ENCODE measurements at places on chromosomes 7 and 10. TPM values are rescaled to one million over a fixed set of nuclear protein-coding genes. Genes with fewer than 3 reads are reported as not detected.

The ATP6V1F gene
- 101 TPM for total RNA-seq

The SUPV3L1 gene
- 30.8 TPM for total RNA-seq

The UBE2H gene
- total RNA-seq, result 102 TPM

The GIMAP1 gene
- 0.03 TPM for total RNA-seq

The REPIN1 gene
- 43.4 TPM for total RNA-seq

The EXOC4 gene
- total RNA-seq, result 151 TPM

The WEE2 gene
- total RNA-seq, result not detected

The CACNB2 gene
- total RNA-seq, result 0.20 TPM

The SLC13A1 gene
- not detected for total RNA-seq

The LDB3 gene
- total RNA-seq, result 0.96 TPM

The SPAM1 gene
- total RNA-seq, result not detected

The AKR1C1 gene
- 79.3 TPM for total RNA-seq

The GRID1 gene
- total RNA-seq, result 0.46 TPM

The CALHM1 gene
- not detected for total RNA-seq

The TYW1B gene
- total RNA-seq, result 1.5 TPM

The ITIH5 gene
- 3.6 TPM for total RNA-seq

The ADAM8 gene
- total RNA-seq, result 2.7 TPM

The SUGCT gene
- total RNA-seq, result 8.4 TPM

The SLC26A5 gene
- not detected for total RNA-seq

The GPR146 gene
- total RNA-seq, result 16.4 TPM

The CYP3A5 gene
- total RNA-seq, result not detected

The MEIG1 gene
- total RNA-seq, result 0.46 TPM

The IFIT2 gene
- 9.5 TPM for total RNA-seq

The GDF10 gene
- 5.5 TPM for total RNA-seq

The ZNF438 gene
- total RNA-seq, result 3.1 TPM

The GPR37 gene
- 1.5 TPM for total RNA-seq

The CADPS2 gene
- total RNA-seq, result 18.3 TPM

The METTL27 gene
- 1.9 TPM for total RNA-seq

The MBL2 gene
- not detected for total RNA-seq

The HELLS gene
- 12.2 TPM for total RNA-seq
